ENCODE measurements at places on chromosomes 3 and 15.

DNA sequence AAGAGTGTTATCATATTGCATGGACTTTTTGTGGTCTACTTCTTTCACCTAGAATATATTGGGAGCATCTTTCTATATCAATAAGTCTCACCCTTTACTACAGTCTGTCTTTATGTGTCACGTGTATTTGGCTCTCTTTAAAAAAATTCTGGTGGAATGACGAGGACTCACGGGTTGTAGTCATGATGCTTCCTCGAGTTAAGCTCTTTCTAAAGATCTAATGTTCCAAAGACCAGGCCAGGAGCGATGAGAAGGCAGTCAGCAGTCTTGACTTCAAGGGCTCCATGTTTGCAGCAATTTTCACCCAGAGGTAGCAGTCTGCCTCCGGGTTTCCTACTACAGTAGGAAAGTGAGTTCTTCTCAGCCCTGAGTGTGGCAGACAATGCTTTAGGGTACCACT lies 88.9 kb downstream of the FRMD4B start:
- DNase-seq, result no peak

GRCh38 chr15:44882499-44882968 lies 74.0 kb upstream of the TERB2 start:
- no peak for DNase-seq

GRCh38 chr3:88462230-88462629 lies 312.5 kb downstream of the C3orf38 start:
- no peak for DNase-seq

DNA sequence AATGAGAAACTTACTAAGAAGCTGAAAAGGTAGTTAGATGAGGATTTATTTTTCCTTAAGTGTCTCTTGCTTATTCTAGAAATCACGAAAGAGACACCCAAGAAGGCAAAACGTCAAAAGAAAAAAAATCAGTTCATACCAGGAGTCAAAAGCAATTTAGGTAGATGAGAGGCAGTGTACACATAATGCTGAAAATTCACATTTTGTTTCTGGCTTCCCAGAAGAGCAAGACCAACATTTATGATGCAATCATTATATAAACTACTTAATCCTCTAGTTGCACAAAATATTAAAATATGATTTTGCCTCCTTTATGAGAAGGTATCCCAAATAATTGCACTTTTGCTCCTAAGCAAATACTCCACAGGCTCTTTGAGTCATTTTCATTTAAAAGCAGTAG lies 228.0 kb downstream of the FMN1 start:
- DNase-seq, result no peak

DNA sequence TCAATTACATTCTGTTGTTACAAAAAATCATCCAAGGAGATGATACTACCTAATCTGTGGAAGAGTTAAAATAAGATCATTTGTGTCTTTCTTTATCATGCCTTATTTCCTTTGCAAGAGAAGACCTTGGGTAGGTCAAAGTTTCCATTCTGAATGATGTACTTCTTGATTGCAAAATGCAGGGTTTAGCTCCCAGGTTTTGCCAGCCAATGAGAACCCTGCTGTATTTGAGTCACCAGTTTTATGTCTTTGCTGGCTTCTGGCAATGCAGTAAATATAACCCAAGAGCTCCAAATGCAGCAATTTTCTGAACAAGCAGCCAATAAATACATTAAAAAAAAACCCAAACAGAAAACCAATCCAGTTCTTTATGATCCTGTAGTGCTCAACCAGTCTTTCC lies 204.9 kb downstream of the CADPS start:
- DNase-seq, result no peak

- DNase-seq, result no peak
Observed at GRCh38 chr3:15822281-15822680, 24.5 kb upstream of the ANKRD28 start.

- DNase-seq, result no peak
Observed at GRCh38 chr3:152039887-152040286, 166.4 kb downstream of the SUCNR1 start.
